ENCODE measurements at places on chromosomes 2 and 18. TPM values are rescaled to one million over a fixed set of nuclear protein-coding genes. Genes with fewer than 3 reads are reported as not detected.

DNA sequence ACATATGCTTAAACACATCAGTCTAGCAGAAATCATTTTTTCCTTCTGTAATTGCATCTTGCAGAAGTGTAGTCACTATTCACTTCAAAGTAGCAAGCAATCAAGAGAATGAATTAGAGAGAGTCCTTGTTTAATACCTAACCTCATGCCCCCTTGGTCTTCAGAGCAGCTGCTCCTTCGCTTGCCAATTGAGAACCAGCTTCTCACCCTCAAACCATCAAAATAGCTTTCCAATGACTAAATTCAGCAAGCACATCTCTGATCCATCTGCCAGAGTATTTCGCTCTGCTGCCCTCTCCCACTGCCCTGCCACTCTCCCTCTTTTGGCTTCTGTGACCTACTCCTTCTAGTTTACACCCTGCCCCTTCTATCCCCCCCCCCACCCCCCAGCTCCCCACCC is 120.7 kb upstream of the AGAP1 start:
- DNase-seq = no peak

- no peak for DNase-seq
These were observed 8.6 kb upstream of the ZNF407 start for GRCh38 chr18:74589021-74589420.

- DNase-seq = no peak
These were observed 519.9 kb downstream of the KCNJ3 start for GRCh38 chr2:155218292-155218924.

GRCh38 chr2:170966648-170967396 is 37.8 kb downstream of the GORASP2 start:
- no peak for DNase-seq

- no peak for DNase-seq
These were observed 8.6 kb upstream of the PLEKHM3 start for GRCh38 chr2:208033701-208034502.

- no peak for DNase-seq
These were observed 1723.5 kb upstream of the LRRTM1 start for GRCh38 chr2:82027921-82028615.

- DNase-seq = no peak
These were observed 36.1 kb downstream of the OSBPL6 start for GRCh38 chr2:178230396-178230795.

- no peak for DNase-seq
These were observed 455.2 kb downstream of the THSD7B start for GRCh38 chr2:137220438-137220993.

DNA sequence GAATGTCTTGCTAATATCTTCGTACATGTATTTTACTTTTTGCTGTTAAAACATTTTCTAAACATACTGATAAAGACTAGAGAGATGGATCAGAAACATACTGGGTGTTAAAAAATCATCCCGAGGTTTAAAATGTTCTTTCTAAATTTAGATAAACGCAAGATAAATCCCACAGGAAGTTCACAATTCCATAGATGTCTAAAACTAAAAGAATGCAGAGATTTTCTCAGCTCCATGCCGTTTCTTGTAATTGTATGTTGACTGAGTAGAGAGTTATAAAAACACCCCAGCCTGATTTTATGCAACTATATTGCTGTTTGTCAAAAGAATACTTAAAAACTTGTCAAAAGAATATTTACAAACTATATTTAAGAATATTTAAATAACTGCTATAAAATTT is 455.7 kb downstream of the ARHGAP15 start:
- DNase-seq = no peak

DNA sequence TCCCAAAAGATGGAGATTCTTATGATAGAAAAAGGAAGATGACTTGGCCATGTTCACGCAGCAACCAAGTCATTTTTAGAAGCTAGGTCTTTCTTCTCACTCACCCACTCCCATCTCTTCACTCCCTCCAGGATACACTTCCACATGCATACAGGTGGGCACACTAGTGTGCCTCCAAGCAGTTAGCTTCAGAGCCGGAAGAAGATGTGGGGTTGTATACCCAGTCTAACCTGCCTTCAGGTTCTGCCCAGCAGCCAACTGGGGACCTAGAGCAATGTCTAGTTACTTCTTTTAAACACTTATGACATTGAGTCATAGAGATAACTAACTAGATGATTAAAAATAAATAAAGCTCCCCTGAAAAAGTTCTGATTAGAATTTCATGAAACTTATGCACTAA is 21.8 kb upstream of the TANK start:
- no peak for DNase-seq

DNA sequence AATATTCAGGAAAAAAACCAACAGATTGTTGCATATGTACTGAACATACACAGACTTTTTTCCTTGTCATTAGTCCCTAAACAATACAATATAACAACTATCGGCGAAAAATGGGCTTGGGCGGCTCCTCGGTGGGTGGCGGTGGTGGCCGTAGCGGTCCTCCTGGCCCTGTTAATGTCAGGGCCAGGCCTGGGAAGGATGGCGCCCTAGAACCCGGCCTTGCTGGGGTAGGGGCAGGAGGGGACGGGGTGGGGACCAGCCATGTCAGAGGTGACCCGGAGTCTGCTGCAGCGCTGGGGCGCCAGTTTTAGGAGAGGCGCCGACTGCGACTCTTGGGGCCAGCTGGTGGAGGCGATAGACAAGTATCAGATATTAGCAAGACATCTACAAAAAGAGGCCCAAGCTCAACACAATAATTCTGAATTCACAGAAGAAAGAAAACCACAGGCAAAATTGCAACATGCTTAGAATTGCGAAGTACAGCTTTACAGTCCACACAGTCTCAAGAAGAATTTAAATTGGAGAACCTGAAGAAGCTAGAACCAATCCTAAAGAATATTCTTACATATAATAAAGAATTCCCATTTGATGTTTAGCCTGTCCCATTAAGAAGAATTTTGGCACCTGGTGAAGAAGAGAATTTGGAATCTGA is 36.5 kb downstream of the ROCK2 start:
- no peak for DNase-seq

DNA sequence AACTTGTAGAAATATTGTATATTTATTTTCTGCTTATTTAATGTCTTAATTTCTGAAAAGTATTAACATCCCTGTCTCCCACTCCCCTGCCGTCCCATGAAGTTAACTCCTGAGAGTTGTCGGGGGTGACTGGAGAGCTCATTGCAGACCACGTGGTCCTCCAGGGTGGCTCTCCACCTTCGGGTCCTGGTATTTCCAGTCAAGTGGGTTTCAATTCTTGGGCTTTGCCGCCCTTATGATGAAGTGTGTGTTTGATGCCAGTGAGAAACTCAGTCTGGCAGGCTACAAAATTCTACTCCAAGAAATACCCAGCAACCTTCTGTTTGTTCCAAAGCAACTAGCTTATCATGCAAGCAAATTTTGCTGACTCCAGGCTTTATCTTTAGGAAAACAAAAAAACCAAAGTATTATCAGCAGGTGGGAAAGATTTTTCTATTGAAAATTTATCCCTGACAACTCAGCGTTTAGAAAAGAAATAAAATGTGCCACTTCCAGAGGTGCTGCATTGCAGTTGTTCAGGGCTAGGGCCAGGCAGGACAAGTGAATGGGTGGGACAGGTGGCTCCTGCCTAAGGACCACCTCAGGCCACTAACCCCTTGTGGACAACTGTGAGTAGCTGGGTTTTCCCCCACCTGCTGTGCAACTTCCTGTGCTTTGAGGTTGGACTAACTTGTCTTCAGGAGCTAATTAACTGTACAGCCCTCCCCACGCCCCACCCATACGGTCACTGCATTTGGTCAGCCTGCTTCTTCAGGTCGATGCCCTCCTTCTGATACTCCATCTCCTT is 46.6 kb downstream of the BCL2L11 start:
- no peak for DNase-seq

- no peak for DNase-seq
These were observed 19.1 kb downstream of the TRAK2 start for GRCh38 chr2:201432038-201432620.

DNA sequence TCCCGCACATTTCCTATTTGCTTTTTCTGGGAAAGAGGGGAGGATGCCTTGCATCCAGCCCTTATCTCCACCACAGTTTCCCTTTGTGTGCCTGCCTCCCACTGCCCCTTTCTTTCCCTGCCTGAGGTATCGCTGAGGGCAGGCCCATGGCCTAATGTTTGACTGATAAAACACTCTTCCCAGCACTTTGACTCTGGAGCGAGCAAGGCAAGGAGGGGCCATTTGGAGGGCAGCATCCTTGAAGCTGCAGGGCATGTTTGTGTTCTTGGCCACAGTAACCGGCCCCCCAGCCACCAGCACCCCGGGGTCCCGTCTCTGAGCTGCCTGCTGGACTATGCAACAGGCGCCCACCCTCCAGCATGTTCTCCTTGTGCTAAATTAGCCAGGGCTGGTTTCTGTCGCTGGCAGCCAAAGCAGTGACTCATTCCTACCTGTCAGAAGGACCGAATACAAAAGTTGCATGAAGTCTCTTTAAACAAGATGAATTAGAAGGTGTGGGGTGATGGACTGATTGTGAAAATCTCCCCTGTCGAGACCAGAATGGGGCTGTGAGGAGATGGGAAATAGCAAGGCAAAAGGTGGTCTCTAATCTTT is 50.7 kb downstream of the BCL2L11 start:
- no peak for DNase-seq

DNA sequence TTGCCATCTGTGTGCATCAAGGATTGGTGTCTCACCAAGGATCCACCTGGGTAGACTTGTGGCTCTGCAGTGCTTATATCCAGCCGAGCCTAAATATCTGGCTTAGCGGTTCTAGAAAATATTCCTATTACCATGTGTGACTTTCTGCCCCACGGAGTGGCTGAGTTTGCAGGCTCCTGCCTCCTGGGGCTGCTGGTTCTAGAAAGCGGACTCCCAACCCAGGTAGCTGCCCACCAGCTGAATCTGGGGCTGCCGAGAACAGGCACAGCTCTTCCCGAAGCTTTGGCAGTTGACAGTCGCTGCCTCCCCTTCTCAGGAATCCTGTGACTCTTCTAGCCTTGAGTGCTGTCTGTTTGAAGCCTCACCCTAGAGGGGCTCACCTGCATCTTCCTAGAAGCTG is 104.6 kb downstream of the TPGS2 start:
- DNase-seq = no peak

- DNase-seq = peak; percentile 58
These were observed 261.0 kb upstream of the CXCR4 start for GRCh38 chr2:136378712-136379595.

GRCh38 chr2:138421315-138421970 is 80.1 kb upstream of the SPOPL start:
- no peak for DNase-seq

DNA sequence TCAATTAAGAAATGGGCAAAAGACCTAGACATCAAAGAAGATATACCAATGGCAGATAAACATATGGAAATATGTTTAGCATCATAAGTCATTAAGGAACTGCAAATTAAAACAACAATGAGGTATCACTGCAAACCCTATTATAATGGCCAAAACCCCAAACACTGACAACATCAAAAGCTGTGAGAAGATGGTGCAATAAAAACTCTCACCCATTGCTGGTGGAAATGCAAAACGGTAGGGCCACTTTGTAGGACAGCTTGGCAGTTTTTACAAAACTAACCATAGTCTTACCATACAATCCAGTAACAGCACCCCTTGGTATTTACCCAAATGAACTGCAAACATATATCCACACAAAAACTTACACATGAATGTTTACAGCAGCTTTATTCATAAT is 213.1 kb downstream of the UBE2E3 start:
- no peak for DNase-seq

GRCh38 chr18:46035696-46036680 is 36.1 kb downstream of the PSTPIP2 start:
- no peak for DNase-seq

DNA sequence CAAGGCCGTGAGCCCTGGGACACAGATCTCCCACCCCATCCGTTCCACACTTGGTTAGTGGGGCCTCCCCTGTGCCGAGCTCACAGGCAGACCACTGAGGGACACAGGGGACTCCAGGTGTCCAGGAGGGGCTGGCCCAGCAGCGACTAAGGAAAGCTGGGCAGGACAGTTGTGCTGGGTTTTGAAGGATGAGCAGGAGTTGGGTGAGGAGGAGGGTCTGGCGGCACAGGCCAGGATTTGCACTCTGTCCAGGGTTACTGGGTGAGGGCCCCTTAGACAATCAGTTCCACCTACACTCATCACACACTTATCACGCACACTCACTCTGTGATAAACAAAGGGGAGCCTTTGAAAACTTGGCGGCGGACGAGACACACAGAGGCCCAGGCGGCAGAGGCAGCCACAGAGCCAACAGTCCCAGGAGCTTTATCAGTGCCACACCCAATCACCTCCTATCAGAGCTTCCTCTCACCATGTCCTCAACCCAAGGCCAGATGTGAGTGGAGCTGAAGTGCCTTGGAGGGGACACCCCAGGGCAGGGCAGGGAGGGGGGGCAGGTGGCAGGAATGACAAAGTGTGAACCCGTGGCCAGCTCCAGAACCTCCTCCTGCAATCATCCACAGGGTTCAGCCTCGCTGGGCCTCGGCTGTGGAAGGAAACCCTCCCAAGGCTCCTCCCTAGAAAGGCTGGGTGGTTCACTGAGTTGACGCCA is 26.6 kb downstream of the BIN1 start:
- no peak for DNase-seq

- DNase-seq = no peak
These were observed 495 bp downstream of the TMEM169 start for GRCh38 chr2:216082117-216082711.

DNA sequence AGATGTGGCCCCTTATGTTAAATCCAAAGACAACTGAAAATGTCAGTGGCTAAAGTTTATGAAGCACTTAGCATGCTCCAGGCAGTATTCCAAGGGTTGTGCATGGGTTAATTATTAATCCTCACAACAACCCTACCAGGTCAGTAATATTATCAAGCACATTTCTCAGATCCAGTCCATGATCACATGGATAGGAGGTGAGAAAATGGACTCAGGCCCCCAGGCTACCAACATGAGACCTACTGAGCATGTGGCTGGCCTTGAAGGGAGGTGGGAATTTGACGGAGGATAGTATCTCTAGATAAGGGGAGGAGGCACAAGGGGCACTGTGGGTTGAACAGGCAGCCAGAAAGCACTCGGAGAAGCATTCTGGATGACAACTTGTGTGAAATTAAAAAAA is 412.0 kb downstream of the MEIS1 start:
- DNase-seq = no peak

- no peak for DNase-seq
These were observed 198.9 kb downstream of the ACKR3 start for GRCh38 chr2:236768393-236769140.

- DNase-seq = no peak
These were observed 6.2 kb downstream of the STK39 start for GRCh38 chr2:168241208-168241607.

DNA sequence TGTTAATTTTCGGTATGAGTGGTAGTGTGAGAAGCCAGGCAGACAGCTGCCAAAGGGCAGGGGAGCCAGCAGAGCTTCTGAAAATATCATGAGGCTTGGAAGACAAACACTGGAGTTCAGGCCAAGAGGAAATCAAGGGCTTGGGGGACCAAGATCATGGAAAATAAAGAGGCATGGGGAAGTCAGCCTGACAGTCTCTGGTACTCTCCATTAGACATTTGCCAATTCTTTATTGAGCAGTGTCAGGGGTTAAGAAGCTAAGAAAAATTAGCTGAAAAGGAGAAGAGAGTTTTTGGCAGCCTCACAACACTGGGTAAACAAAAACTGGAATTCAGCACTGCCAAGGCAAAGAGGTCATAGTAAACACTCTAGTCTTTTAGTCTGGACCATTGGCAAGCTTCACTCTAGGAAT is 612.7 kb downstream of the EPHA4 start:
- no peak for DNase-seq

CASP8 gene
- total RNA-seq = 2.5 TPM

OSBPL6 gene
- total RNA-seq = 10.8 TPM

ACTR1B gene
- 62.6 TPM for total RNA-seq

DSG1 gene
- total RNA-seq = not detected
